B cell (primary cell): ENCODE measurements at places on chromosomes 1 and 21.

- no peak for DNase-seq
These were observed 12.2 kb upstream of the TRNAU1AP start for GRCh38 chr1:28540651-28541050.

DNA sequence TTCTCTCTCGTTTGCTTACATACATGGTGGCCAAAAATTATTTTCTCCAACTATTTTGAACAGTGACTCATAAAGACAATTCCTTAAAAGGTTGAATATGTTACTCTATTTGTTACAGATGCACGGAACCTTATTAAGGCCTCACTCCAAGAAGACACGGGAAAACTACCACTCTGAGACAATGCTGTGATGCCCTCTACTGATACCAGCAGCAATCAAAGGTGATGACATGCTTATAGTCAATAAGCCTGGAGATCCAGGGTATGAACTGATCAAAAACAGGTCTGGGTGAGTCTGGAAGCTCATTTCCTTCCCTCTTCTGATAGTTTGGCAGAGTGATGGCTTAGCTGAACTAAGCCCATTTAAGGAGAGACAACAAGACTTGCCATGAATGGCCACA lies 563.0 kb downstream of the LRRIQ3 start:
- no peak for DNase-seq

DNA sequence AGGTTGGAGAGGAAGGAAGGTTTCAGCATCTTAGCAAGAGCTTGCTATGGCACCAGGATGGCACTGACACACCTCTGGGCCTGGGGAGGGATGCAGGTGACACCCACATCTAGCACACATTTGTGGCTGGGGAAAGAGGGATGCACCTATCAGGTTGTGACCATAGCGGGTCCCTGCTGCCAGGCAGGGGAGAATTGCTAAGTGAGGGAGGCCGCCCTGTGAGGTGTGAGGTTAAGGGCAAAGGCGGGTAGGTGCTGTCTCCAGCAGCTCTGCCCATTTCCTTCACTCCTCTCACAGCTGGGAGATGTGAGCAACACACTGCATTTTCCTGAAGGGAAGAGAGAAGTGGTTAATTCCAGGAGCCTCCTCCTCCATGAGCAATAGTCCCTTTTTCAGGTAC lies 83.2 kb upstream of the TLR5 start:
- DNase-seq = no peak

DNA sequence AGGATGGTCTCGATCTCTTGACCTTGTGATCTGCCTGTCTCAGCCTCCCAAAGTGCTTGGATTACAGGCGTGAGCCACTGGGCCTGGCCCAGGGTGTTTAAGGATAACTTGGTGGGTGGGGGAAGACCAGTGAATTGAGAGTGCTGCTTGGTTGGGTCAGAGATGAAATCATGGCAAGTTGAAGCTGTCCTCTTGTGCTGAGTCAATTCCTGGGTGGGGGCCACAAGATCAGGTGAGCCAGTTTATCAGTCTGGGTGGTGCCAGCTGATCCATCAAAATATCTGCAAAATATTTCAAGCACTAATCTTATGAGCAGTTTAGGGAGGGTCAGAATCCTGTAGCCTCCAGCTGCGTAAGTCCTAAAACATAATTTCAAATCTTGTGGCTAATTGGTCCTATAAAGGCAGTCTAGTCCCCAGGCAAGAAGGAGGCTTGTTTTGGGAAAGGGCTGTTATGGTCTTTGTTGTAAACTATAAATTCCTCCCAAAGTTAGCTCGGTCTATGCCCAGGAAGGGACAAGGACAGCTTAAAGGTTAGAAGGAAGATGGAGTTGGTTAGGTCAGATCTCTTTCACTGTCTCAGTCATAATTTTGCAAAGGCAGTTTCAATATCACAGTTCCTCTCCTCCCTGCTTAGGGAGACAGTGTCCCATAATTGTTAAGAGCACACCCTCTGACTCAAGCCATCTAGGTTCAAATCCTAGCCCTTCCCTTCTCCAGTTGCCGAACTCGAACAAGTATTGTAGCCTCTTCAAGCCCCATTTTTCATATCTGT lies 66.8 kb upstream of the BACH1 start:
- DNase-seq = no peak

GRCh38 chr1:193479187-193479586 lies 292.8 kb upstream of the B3GALT2 start:
- peak; percentile 89 for DNase-seq

- no peak for DNase-seq
These were observed 256.0 kb upstream of the LYPLAL1 start for GRCh38 chr1:218917656-218918055.

- no peak for DNase-seq
These were observed 55.8 kb downstream of the ELK4 start for GRCh38 chr1:205576011-205576410.

- DNase-seq = peak; percentile 53
These were observed 8.6 kb downstream of the BEND5 start for GRCh38 chr1:48767975-48768510.

DNA sequence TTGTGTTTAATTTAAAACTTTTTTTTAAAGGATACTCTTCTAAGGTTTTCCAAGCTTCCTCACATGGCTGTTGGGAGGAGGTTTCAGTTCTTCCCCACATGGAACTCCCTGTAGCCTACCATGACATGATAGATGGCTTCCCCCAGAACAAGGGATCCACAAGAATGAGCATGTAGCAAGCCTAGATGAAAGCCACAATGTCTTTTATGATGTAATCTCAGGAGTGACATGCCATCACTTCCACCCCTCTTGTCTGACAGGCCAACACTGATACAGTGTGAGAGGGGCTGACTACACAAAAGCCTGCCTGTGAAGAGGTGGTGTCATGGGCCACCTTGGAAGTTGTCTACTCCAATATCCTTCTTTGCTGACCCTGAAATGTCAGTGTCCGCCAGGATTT lies 32.0 kb downstream of the CD34 start:
- no peak for DNase-seq

- peak; percentile 6 for DNase-seq
These were observed 609 bp downstream of the PIGK start for GRCh38 chr1:77218477-77219165.

- peak; percentile 80 for DNase-seq
These were observed 10.8 kb upstream of the DUSP12 start for GRCh38 chr1:161738627-161739287.
